ENCODE measurements at places on chromosomes 2 and 18. TPM values are rescaled to one million over a fixed set of nuclear protein-coding genes. Genes with fewer than 3 reads are reported as not detected.
A peak's percentile ranks its signal among the peaks of the same experiment; 100 is the strongest.

- no peaks in the 10 kb centered on the region for H3K27me3 ChIP-seq
- H3K36me3 ChIP-seq = no peaks in the 10 kb centered on the region
Measured at GRCh38 chr2:114222344-114222743, 220.1 kb upstream of the DPP10 start.

GRCh38 chr2:64318476-64318748, 135.6 kb upstream of the LGALSL start:
- no peaks in the 10 kb centered on the region for H3K4me1 ChIP-seq
- H3K27ac ChIP-seq = no peak overlapping the region
- H3K36me3 ChIP-seq = no peaks in the 10 kb centered on the region
- no peaks in the 10 kb centered on the region for H3K27me3 ChIP-seq
- no peak for DNase-seq

Gene SCYGR4
- not detected for total RNA-seq

DNA sequence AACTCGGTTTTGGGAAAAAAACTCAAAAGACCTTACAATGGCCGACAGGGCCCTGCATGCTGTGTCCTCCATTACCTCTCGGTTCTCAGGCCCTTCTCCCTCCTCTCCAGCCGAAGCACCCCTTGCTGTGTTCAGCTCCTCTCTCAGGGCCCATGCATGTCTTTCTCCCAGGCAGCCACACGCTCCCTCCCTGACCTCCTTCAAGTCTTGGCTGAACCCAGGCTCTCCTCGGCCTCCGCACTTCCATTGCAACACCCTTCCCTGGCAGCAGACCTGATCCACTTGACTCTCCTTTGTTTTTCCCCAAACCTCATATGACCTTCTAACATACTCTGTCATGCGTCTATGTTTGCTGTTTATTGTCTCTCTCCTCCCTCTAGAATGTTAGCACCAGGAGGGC, 114.0 kb downstream of the CYP26B1 start:
- no peaks in the 10 kb centered on the region for H3K4me1 ChIP-seq
- no peaks in the 10 kb centered on the region for H3K36me3 ChIP-seq
- DNase-seq = no peak
- no peak overlapping the region for H3K4me3 ChIP-seq

DNA sequence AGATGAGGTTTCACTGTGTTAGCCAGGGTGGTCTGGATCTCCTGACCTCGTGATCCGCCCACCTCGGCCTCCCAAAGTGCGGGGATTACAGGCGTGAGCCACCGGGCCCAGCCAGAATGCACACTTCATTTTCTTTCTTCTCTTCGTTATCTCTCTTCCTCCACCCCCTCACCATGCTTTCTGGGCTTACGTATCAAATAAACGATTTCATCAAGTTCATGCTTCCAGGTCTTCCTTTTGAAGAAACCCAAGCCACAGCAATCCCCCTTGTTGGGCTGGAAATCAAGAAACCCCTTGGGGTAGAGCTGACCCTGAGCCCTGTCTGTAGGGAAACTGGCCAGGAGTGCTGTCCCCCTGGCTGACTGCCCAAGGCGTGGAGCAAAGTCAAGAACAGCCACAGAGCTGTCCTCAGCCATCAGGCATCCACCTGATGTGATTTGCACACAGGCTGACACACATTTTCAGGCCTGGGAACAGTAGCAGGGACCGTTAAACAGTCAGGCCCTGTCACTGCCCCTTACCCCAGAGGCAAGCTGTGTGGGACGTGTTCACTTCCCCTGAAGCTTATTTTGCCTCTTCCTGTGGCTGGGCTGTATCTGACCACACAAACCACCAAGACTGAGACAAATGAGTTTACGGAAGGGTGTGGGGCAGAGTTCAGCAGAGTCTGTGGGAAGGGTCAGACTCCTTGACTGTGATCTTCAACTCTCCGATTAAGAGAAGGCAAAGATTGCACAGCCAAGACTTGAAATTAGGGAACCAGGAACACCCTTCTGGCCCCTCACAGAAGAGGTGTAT, 15.1 kb upstream of the NMUR1 start:
- peaks cover 32% of the 10 kb centered on the region for H3K4me1 ChIP-seq
- no peaks in the 10 kb centered on the region for H3K36me3 ChIP-seq
- peak overlapping the region; percentile 86 for H3K27ac ChIP-seq

GRCh38 chr2:72894514-72894913, 7.3 kb downstream of the SPR start:
- DNase-seq = no peak
- H3K27me3 ChIP-seq = no peaks in the 10 kb centered on the region
- no peak overlapping the region for H3K4me3 ChIP-seq
- no peak overlapping the region for H3K27ac ChIP-seq

Gene PLA2R1
- 11.0 TPM for total RNA-seq

DNA sequence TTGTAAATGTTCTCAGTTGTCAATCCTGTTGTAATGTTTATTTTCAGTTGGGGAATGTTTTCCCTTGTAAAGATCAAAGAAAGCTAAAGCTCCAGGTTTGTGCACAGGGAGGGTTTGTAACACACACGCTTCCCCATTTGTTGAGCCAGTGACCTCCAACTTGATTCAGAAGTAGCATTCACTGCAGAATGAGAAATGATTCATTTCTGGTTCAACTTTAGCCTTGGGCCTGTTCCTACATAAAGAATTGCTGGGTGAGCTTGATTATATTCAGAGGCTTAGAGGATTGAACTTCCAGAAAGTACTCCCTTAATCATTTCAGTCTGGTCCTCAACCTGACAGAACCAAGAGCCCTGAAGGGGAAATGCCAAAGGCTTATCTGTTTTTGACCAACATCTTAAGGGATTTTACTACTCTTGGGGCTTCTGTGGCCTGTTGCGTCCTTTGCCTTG, 70.6 kb upstream of the CAVIN2 start:
- peaks cover 3% of the 10 kb centered on the region for H3K4me1 ChIP-seq
- H3K36me3 ChIP-seq = no peaks in the 10 kb centered on the region
- DNase-seq = no peak
- H3K27me3 ChIP-seq = no peaks in the 10 kb centered on the region

Gene CD28
- total RNA-seq = 1.6 TPM

DNA sequence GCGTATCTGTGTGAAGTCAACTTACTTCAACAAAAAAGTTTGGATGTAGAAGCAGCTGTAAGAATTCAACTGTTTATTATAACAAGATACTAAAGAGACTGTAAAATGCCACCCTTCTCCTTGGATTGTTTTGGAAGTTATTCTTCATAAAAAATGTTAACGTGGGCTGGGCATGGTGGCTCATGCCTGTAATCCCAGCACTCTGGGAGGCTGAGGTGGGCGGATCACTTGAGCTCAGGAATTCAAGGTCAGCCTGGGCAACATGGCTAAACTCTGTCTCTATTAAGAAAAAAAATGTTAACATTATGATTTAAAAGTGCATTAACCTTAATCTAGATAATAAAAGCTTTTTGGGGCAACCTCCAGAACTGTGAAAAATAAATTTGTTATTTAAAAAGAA, 7.7 kb downstream of the CIAO1 start:
- no peaks in the 10 kb centered on the region for H3K27me3 ChIP-seq
- H3K4me1 ChIP-seq = no peaks in the 10 kb centered on the region
- no peak for DNase-seq
- no peak overlapping the region for H3K4me3 ChIP-seq
- H3K36me3 ChIP-seq = peaks cover 89% of the 10 kb centered on the region

Gene CAVIN2
- total RNA-seq = 44.0 TPM

GRCh38 chr2:100606726-100607343, 44.0 kb downstream of the PDCL3 start:
- H3K36me3 ChIP-seq = no peaks in the 10 kb centered on the region
- no peaks in the 10 kb centered on the region for H3K4me1 ChIP-seq
- no peak overlapping the region for H3K4me3 ChIP-seq
- no peak for DNase-seq
- no peak overlapping the region for H3K27ac ChIP-seq

DNA sequence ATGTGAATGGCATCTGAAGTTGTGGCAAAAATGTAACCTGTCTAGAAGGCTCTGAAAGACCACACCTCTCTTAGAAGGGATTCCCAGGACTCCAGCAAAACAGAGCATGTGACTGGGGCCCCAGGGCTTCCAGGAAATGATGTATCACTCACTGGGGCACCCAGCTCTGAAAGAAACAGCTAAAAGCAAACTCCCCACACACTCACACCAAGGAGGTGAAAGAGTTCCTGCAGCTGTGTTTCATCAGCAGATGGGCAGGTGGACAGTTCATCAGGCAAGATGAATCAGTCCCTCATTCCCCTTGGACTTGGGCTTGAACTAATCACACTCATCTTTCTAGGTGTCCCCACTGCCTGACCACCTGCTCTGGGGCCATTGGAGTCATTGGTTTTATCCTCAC, 76.2 kb downstream of the CCBE1 start:
- no peaks in the 10 kb centered on the region for H3K27me3 ChIP-seq
- no peaks in the 10 kb centered on the region for H3K4me1 ChIP-seq
- H3K27ac ChIP-seq = no peak overlapping the region
- H3K4me3 ChIP-seq = no peak overlapping the region
- no peak for DNase-seq

Gene FMNL2
- 92.0 TPM for total RNA-seq

DNA sequence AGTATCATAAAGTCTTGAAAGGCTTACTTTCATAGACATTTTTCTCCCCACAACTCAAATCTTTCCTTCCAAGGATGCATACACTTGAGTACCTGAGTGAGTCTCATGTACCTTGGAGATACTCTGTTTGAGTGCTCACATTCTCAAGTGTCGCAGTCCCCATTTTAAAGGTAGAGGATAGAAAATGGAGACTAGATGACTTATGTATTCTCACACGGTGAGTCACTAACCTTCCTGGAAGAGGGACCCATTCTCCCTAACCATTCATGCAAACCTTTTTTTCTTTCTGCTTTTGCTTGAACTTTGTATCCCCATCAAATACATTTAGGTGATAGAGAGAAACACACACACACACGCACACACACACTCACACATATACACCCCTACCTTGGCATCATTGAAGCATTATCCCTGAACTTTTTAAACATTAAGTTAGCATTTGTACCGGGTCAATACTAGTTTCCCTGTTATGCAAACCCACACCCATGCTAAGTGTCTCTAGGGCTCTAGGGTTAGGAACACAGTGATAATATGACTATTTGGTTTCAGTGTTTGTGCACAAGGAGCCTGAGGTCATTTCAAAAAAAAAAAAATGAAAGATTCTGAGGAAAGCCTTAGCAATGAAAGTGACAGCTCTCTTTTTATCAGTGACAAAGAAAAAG, 236.2 kb downstream of the IKZF2 start:
- no peak overlapping the region for H3K27ac ChIP-seq
- no peak overlapping the region for H3K4me3 ChIP-seq
- H3K4me1 ChIP-seq = no peaks in the 10 kb centered on the region
- H3K27me3 ChIP-seq = no peaks in the 10 kb centered on the region
- no peaks in the 10 kb centered on the region for H3K36me3 ChIP-seq

GRCh38 chr2:224146356-224147160, 107.5 kb upstream of the SERPINE2 start:
- H3K36me3 ChIP-seq = no peaks in the 10 kb centered on the region
- no peak for DNase-seq
- no peak overlapping the region for H3K27ac ChIP-seq
- no peaks in the 10 kb centered on the region for H3K27me3 ChIP-seq

Gene CCL20
- 8.6 TPM for total RNA-seq

DNA sequence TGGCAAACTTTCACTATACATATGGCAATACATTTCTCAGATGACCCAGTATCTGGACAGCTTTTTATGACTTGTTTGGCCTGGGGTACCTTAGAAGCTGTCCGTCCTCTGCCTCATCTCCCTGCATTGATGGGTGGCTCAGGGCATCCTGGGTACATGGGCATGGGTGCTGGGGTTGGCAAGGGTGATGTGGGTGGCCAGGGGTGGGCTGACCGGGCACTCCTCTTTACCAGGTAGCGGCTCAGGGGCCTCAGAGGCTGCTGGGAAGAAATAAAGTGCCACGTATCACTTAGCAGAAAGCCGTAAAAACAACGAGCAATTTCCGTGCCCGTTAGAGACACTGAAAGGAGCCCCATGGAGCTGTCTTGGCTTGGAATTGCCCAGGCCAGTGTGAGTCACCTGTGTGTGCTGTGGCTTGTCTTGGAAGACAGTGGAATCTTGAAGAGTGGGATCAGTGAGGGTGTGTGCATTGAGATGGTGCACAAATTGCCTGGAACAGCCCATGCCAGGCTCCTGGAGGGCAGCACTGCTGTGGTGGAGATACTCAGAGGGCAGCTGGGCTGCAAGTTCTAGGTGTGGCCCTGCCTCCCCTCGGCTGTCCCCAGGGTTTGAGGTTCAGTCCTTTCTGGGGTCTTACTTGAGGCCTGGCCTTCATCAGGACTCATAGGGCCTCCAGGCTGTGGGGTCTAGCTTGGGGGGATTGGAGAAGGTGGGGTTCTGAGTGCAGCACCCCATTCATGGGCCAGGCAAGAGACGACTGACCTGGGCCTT, 88.8 kb downstream of the FHOD3 start:
- no peaks in the 10 kb centered on the region for H3K4me1 ChIP-seq
- H3K4me3 ChIP-seq = no peak overlapping the region
- no peak overlapping the region for H3K27ac ChIP-seq
- DNase-seq = no peak

GRCh38 chr18:64097497-64097896, 51.4 kb downstream of the LINC00305 start:
- no peaks in the 10 kb centered on the region for H3K36me3 ChIP-seq
- no peak overlapping the region for H3K4me3 ChIP-seq
- no peaks in the 10 kb centered on the region for H3K4me1 ChIP-seq
- no peak for DNase-seq
- no peak overlapping the region for H3K27ac ChIP-seq
- no peaks in the 10 kb centered on the region for H3K27me3 ChIP-seq

Gene SRD5A2
- total RNA-seq = 3.7 TPM

Gene HOXD11
- total RNA-seq = not detected

Gene RAPGEF4
- 21.7 TPM for total RNA-seq

DNA sequence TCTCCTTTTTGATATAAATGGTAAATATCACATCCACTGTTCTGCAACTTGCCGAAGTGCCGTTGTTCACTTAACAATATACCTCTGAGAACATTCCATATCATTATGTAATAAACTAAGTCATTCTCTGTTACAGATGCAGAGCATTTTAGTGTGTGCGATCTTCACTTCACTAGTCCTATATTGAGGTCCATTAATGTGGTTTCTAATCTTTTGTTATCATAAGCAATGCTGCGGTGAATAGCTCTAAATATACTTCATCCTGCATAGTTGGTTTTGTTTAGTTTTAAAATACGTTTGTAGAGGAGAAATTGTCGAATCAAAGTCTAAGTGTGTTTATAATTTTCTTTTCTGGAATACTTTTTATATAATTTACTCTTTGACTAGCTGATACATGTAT, 280.3 kb upstream of the TRIB2 start:
- no peaks in the 10 kb centered on the region for H3K27me3 ChIP-seq
- no peak overlapping the region for H3K27ac ChIP-seq
- no peaks in the 10 kb centered on the region for H3K4me1 ChIP-seq
- H3K36me3 ChIP-seq = no peaks in the 10 kb centered on the region
- H3K4me3 ChIP-seq = no peak overlapping the region

Gene PROKR1
- total RNA-seq = not detected

- peaks cover 4% of the 10 kb centered on the region for H3K4me1 ChIP-seq
- DNase-seq = no peak
- H3K4me3 ChIP-seq = no peak overlapping the region
- H3K36me3 ChIP-seq = no peaks in the 10 kb centered on the region
Measured at GRCh38 chr2:44615950-44616518, 254.3 kb downstream of the CAMKMT start.

Measured in upper lobe of left lung (tissue), 6 donors.